ENCODE measurements at places on chromosomes 6 and 20.
A peak's percentile ranks its signal among the peaks of the same experiment; 100 is the strongest.

- no peak for DNase-seq
Observed at GRCh38 chr20:15296422-15296821, 959.0 kb upstream of the FLRT3 start.

DNA sequence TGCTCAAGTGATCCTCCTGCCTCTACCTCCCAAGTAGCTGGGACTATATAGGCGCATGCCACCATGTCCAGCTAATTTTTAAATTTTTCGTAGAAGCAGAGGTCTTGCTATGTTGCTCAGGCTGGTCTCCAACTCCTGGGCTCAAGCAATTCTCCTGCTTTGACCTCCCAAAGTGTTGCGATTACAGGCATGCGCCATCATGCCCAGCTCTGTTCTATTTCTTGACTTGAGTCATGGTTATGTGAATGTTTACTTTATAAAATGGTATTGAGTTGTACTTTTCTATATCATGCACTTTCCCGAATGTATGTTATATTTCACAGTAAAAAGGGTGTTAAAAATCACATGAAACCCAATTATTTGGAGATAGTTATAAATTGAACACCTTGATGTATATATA is 17.3 kb upstream of the ATXN1 start:
- no peak for DNase-seq

DNA sequence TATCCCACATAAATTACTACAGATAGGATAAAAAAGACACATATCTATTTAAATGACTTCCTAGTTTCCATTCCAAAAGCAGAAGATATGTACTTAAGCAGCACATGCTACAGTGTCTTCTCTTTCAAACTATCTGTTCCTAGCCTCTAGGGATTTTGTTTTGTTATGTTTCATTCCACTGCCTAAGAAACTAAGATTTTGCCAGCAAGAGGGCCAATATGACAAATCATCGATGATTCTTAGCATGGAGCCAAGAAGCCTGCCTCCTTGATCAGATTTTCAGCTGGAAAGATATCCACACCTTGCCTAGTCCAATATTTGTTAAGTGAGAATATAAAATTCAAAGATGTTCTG is 7.0 kb downstream of the SNX5 start:
- DNase-seq = no peak

DNA sequence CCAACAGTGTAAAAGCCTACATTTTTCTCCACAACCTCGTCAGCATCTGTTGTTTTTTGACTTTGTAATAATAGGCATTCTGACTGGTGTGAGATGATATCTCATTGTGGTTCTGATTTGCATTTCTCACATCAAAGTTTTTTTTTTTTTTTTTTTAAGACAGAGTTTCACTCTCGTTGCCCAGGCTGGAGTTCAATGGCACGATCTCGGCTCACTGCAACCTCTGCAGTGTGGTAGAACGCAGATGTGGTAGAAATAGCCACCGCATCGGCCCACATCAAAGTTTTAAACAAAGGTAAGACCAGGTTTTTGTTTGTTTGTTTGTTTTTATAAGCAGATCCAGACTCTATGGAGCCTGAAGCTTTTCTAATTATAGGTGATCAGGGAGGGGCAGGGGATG is 12.7 kb upstream of the PPP1R3G start:
- DNase-seq = no peak

GRCh38 chr6:38638941-38639497 is 710 bp downstream of the BTBD9 start:
- DNase-seq = peak; percentile 31

DNA sequence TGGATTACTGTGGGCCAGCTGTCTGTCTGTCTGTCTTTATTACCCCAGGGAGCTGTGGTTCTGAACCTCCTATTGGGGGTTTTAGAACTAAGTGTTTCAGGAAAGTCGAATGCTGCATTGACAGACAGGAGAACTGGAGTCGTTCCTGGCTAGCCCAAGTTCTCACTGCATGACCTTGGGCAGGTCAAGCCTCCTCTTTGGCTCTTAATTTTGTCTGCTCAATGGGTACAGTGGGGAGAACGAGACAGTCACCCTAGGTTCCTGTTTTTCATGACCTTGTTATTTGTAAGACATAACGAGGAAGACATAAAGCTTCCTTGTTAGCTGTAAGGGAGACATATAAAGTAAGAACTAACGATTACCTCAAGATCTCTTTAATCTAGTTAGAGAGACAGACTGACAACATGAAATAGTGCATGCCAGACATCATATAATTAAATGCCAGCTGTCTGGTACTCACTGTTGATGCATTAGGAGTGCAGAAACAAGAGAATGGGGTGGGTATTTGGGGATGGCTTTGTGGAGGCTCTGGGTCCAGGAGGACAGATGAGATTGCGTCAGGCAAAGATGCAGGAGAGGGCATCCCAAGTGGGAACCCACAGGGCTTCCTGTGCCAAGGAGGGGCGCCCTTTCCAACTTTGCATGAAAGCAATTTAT is 3.7 kb upstream of the CCDC167 start:
- no peak for DNase-seq

DNA sequence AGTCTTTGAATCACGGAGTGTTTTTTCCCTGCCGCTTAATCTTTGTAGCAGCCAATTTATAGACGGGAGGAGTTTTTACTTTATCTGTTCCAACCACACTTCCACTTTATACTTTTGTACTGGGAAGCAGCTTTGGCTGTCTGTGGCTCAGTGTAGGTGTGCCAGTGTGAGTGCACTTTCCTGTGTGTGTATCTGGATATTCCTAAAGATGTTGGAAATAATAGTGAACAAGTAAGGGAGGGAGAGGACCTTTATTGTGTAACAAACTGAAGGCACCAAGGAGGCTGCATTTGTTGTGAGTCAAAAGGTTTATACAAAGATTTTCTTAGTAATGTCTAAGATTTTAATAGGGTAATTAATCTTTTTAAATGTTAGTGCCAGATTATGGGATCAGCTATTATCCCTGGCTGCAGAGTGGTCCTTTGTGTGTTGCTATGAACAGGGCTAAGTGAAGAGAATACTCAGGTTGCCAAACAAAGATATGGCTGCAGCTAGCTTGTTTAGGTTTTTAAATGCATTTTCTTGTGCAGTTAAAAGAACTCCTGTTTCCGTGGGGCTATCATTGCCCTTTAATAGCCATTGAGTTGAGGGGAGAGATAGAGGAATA is 226.3 kb downstream of the RNF144B start:
- no peak for DNase-seq

DNA sequence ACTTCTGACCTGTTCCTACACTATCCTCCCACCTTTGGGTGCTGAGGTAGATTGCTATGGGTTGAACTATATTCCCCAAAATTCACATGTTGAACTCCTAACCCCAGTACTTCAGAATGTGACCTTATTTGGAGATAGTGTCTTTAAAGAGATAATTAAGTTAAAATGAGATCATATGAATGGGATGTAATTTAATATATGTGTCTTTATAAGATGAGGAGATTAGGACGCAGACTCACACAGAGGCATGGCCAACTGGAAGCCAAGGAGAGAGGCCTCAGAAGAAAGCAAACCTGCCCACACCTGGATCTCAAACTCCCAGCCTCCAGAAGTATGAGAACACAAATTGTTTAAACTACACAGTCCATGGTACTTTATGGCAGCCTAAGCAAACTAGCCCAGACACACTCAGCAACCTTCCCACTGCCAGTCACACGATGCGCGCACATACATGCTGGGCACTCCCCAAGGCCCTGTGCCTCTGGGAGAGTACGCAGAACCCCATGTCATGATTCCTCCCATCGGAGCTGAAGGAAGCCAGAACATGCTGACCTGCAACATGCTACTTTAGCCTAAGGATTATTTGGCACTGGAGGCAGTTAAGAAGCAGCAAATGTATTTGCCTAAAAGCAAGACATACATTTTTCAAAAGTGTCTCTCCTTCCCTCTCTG is 8.9 kb upstream of the SLC22A1 start:
- DNase-seq = no peak

DNA sequence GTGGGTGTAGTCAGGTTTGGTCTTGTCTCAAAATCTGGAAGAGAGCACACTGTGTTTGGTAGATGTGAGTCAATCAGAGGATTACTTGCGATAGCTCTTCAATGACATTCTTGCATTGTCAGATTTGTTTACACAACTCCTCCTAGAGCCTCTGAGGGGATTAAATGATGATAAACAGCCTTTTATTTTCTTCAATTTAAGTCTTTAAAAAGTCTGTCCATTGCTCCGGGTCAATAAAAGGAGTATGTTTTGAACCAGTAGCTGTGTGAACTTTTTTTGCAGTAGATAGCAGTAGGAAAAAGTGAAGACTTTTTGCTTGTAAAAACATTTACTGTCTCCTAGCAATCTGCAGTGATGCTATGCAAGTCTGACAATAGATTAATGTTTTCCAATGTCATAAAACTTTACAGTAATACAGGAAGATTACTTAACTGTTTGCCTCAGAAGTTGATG is 49.9 kb downstream of the GJA1 start:
- no peak for DNase-seq

GRCh38 chr20:50744143-50744792 is 12.9 kb downstream of the PARD6B start:
- DNase-seq = peak; percentile 51

DNA sequence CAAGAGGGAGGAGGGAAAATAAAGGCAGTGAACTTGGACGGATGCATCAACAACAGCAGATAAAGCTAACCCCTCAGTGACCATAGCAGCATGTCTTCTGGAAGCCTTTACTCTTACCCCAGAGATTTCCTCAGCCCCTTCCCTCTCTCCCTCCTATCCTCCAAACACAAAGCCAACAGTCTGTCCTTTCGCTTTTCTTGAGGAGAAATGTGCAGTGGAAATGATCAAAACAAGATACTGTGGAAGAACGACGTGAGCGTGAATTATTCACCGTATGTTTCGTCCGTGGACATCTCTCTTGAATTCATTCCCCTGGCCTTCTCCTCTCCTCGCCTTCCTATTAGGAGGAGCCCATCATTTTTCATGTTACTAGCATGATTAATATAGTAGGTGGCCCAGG is 8.5 kb downstream of the NRN1 start:
- no peak for DNase-seq

DNA sequence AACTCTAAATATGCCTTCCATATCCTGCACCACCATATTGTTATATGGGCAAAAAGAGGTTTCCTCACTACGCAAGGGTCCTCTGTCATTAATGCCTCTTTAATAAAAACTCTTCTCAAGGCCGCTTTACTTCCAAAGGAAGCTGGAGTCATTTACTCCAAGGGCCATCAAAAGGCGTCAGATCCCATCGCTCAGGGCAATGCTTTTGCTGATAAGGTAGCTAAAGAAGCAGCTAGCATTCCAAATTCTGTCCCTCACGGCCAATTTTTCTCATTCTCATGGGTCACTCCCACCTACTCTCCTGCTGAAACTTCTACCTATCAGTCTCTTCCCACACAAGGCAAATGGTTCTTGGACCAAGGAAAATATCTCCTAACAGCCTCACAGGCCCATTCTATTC is 30.3 kb upstream of the ZBTB22 start:
- DNase-seq = no peak

GRCh38 chr6:106677282-106677681 is 47.9 kb downstream of the QRSL1 start:
- DNase-seq = no peak

DNA sequence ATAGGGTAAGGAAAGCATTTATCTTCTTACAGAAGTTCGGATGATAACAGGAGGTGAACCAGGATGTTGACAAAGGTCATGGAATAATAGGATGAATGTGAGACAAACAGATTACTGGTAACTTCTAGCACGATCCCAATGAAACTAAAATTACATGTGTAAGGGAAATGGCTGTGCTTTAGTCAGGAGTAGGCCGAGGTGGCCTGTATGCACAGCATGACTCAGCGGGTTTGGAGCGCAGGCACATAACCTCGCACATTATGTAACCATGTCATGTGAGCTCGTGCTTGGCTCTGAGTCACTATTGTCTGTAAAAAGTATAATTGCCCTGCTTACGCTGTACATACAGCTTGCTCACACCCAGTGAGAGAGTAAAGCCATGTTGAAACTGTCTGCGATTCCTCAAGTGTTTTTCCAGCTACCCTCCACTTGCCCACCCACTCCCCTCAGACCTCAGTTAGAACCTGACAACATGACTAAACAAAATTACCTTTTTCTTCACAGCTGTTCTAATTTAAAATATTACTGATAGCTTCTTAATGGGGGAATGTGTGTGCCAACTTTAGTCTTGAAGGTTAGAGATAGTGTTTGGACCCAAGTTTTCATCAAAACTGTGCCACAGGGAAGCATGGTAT is 8.2 kb downstream of the CYB5R4 start:
- DNase-seq = no peak

DNA sequence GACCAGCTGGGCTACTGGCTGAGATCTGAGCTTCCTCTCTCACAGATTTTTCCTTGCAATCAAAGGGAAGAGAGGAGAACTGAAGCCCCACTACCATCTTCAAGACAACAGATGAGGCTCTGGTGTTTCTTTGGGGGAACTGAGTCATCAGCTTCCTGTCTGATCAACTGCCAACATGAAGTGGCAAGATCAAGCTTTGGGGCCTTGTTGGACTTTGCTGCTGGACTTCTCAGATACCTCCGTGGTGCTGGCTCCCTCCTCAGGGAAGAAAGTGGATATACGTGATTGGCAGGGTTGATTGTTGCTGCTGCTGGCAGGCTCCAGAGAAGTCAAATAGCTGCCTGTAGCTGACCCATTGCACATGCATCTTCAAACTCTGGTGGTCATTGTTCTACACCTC is 3.6 kb upstream of the TOX2 start:
- no peak for DNase-seq

DNA sequence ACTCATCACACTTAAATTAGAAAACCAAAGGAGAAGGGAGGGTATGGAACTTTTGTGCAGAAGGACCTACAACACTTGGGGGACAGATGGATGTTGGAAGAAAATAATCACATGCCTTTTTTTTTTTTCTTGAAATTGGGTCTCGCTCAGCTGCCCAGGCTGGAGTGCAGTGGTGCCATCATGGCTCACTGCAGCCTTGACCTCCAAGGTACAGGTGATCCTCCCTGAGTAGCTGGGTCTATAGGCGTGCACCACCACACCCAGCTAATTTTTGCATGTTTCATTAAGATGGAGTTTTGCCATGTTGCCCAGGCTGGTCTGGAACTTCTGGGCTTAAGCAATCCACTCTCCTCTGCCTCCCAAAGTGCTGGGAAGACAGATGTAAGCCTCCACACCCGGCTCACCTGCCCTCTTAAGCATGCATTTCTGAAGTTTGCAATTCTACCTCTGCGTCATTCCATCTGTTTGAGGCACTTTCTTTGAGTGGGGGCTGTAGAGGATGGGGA is 370.8 kb upstream of the JARID2 start:
- DNase-seq = no peak

DNA sequence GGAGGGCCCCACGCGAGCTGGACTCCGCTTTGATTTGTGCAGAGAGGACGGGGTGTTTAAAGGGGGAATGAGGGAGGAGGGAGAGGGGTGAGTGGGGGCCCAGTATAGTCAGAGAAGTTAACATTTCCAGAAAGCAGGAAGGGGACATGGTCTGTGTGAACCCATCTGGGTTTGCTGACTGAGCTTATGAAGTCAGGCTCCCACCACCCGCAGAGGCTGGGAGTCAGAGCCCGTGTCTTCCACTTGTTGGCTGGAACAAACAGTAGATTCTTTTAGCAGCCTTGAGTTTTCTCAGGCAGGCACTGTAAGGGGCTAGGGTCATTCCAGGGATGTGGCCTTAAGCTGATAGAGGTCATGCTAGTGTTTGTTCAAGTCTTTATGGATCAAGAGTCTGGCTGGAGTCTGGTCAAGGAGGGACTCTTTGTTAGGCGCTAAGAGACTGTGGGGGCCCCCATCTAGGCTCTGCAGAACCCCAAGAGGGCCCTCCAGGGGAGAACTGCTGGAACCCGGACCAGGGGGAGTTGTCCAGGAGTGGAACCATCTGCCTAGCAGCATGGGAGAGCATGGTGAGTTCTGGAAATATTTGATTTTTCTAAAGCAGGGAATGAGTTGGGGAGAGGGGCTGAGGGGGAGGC is 31.1 kb upstream of the FOXQ1 start:
- no peak for DNase-seq

All from globus pallidus (tissue), 1 donor.